Stomach (tissue), 19 donors: ENCODE measurements at places on chromosomes 6 and 20. TPM values are rescaled to one million over a fixed set of nuclear protein-coding genes. Genes with fewer than 3 reads are reported as not detected.

The SEMG1 gene
- not detected for total RNA-seq

DNA sequence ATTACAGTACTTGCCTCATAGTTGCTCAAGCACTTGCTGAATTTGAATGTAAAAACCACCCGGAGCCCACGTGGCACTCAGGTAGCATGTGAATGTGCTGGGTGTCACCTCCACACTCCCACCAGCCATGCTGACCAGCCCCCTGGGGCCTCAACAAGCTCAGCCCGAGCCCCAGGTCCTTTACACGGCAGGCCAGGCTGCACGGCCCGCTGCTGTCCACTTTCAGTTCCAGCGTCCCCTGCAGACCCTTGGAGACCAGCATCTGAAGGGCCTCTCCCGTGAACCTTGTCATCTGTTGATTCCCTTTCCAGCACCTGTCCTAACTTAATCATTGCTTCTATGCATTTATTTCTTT lies 33.3 kb upstream of the ZBP1 start:
- peak; percentile 3 for DNase-seq

GRCh38 chr20:48862279-48862678 lies 34.5 kb upstream of the PREX1 start:
- DNase-seq, result no peak

The PDE7B gene
- total RNA-seq, result 73.2 TPM

DNA sequence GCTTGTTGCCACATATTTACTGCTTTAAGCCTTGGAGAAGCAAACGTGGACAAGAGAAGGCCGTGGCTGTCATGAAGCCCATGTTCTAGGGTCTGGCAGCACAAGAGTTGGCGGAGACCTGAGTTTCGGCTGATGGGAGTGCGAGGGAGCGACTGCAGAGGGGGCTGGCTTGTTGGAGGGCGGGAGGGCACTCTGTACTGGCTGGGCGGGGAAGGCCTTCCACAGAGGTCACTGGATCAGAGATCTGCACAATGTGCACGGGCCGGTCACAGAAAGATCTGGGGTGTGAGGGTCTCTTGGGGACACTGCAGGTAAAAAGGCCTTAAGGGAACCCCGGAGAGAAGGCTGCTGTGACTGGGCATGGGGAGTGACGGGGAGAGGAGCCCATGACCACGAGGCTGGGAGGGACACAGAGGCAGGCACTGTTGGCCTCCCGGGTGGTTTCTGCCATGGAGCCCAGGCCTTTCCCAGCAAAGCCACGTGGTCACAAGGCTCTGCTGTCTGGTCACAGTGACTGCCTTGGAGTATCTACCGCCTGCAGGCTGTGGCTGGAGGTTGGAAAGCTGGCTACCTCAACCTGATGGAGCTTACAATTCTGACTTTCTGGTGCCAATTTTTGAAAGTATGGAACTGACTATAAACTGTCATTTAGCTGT lies 23.8 kb downstream of the FOXC1 start:
- no peak for DNase-seq

- DNase-seq, result no peak
These were observed 51.4 kb upstream of the PLEKHG1 start for GRCh38 chr6:150548330-150548729.

DNA sequence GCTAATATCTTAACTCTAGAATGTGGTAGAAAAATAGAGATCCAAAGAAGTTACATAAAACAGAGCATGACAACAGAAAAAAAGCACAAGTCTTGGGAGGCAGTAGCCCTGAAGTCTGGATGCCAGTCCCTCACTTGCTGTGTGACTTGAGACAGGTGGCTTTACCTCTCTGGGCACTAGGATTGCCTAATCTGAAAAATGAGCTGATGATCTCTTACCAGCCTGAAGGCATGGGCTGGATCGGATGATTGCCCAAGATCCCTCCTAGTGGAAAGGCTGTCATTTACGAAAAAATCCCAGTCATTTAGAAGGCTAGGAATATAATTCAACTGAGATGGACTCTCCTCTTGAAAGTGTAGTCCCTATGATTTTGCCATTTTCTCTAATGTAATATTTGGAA lies 10.9 kb upstream of the GCM1 start:
- DNase-seq, result no peak

- DNase-seq, result no peak
These were observed 7.7 kb upstream of the SAMHD1 start for GRCh38 chr20:36959242-36959641.

The FAM83B gene
- total RNA-seq, result 19.3 TPM

DNA sequence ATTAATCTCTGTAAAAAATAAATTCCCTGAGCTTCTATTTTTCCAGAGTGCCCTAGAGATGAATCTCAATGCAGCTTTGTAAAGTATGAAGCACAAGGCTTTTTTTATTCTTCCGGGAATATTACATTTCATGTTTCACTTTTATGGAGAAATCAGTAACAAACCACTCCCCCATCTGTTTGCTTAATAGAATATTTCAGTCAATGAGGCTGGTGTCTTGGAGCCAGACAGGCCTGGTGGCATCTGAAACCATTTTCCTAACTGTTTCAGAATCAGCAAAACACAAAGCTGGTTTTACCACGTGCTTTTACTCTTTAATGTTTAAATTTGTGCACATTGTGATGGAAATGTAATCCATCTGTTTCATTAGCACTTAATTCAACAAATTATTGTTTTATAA lies 400.8 kb upstream of the HSF2 start:
- no peak for DNase-seq

The MROH8 gene
- total RNA-seq, result not detected

The MYLK4 gene
- 0.87 TPM for total RNA-seq

GRCh38 chr6:148869585-148869984 lies 122.8 kb downstream of the UST start:
- no peak for DNase-seq

The IRF4 gene
- not detected for total RNA-seq

DNA sequence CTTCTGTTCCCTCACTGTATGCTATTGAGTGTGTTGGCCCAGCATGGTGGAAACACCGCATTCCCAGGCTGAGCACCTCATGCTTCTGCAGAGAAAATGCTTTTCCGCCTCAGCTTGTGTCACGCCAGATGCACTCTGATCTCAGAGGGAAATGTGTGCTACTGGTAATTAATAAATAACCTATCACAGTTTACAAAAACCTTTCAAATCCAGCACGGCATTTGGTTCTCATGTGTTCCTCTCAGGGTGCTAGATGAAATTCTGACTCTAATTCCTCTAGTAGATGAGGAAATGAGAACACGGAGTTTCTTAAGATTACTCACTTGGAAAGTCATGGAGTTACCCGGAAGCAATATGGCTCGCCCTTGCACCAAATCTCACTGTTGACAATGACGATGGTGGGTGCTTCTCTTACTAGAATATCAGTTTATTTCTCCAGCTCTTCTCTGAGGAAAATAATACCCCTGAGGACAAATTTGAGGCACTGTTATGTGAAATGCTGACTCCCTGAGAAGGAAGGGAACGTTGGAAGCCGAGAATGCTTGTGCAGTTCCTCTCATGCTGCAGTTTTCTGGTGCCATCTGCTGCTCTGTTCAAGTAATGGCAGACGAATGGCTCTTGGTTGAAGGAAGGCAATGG lies 116.6 kb downstream of the RNF144B start:
- DNase-seq, result peak; percentile 89

- DNase-seq, result no peak
These were observed 3.7 kb upstream of the TMEM242 start for GRCh38 chr6:157326979-157327378.

- no peak for DNase-seq
These were observed 155.4 kb upstream of the SYNDIG1 start for GRCh38 chr20:24314053-24314452.

DNA sequence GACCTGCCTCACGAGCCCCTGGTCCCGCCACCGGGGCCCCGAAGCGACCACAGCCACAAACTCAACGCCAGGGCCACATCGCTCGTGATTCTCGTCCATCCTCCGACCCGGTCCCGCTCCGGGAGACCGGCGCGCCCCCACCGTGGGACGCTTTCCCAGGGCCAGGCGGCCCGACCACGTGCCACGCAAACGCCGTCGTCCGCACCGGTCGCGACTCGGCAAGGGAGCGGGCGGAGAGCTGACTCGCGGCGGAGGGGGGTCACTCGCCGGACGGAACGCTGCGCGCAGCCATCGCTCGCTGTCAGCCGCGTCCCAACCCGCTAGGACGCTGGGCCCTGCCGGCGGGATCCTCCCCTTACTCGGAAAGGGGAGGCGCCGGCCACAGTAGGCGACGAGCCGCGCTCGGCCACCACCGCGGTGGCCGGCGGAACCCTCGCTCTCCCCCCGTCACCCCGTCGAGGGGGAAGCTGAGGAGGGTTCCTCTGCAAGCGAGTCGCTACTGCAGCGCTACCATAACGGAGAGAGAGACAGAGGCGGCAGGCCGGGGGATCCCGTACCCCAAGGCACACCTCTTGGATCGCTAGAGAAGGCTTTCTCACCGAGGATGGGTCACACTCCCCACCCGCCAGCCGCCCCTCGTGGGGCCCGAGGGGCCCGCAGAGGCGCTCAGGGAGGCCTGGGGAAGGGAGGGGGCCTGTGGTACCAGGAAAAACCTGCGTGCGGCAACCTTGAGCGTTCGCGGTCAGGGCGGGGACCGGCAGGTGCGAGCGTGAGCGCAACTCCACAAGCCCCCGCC lies 511.8 kb upstream of the ZNF337 start:
- DNase-seq, result no peak

DNA sequence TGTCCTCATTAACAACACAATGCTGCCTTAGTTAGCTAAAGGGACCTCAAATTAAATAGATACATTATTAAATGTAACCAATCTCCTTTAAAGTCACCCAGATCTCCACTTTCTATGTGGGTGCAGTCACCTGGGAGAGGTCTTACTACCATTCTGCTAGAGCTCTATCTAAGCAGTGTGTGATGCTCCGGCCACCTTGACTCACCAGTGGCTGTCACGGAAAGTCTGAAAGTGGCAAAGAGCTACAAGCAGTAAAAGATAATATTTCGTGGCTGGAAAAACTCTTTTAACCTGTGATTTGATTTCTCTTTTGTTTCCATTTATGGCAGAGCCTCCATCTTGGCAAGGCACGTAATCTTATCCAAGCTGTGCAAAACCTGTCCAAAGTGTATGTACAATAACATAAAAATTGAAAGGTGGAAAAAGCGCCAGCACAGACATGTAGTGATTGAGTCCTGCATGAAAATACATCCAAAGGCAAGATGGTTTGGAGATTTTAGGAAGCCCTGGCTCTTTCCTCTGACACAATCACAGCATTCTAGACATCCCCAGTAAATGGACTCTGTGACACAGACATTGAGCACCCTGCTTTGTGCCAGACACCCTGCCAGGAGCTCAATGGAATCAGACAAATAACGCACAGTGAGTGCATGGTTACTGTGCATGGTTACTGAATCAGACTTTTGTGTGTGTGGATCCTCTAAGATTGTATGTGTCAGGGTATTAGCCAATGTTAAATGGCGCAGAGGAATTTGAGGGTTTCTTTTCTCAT lies 116.6 kb downstream of the ADAT2 start:
- DNase-seq, result no peak

DNA sequence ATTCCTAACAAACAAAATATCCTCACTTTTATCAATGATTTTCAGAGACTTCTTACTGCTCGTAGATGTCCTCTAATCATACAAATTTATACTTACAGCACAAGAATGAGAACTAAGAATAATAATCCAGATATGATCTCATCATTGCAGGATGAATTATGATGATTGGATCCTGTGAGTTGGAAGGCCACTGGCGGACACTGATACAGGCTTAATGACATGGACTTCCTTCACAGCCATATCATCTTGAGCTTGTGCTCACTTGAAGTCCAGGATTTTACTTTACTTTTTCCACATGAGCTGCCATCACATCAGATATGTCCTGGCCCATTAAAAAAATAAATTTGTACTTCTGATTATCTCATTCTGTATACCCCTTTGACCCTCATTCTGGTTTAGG lies 94.3 kb downstream of the NKAIN2 start:
- DNase-seq, result no peak

DNA sequence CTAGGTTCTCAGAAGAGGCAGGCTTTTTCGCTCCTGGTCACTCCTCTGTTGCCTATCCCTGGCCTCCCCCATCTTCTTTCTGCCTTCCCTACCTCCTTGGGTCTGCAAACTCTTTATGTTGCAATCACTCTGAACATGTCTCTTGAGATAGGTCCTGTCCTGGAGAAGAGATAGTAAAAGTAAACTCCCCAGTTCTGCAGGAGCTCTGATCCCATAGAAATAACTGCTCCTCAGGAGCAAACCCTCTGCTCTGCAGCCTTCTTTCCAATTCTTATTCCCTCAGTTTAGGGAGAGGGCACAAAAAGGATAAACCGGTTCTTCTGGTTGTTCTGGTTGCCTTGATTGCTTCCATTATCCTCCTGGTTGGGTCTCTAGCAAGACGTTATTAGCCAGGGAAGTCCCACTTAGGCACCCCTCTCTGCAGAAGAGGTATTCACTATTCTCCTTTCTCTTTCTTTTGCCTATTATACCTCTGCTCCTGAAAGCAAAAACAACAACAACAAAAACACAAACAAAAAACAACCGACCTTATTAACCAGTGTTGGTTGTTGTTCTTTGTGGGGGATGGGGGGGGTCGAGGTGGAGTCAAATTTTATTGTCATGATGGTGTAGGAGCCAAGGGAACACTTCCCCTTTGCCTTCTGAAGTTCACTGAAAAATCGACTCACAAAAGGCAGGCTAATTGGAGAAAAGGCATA lies 973 bp downstream of the TRIM38 start:
- DNase-seq, result peak; percentile 85

The BMP2 gene
- 32.9 TPM for total RNA-seq

- DNase-seq, result no peak
These were observed 87.5 kb upstream of the MEI4 start for GRCh38 chr6:77565370-77565769.

The HLA-DRB1 gene
- total RNA-seq, result 11.6 TPM

The NDUFAF4 gene
- total RNA-seq, result 11.2 TPM

DNA sequence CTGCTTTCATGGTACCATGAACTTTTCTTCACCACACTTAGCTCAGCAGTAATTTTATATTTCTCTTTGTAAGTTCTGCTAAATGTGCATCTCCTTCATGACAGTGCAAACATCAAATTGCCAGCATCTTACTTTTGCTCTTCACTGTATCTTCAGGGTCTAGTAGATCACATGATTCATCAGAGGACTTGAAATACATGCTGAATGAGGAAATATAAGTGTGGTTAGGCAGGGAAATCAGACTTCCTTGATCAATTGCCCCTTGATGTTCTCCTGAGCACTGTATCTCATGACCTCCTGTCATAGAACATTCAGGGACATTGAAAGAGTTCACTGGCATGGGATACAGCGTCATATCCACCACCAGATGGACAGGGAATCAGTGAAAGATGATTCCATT lies 25.3 kb upstream of the POLR1H start:
- no peak for DNase-seq

The OR2H2 gene
- total RNA-seq, result not detected

DNA sequence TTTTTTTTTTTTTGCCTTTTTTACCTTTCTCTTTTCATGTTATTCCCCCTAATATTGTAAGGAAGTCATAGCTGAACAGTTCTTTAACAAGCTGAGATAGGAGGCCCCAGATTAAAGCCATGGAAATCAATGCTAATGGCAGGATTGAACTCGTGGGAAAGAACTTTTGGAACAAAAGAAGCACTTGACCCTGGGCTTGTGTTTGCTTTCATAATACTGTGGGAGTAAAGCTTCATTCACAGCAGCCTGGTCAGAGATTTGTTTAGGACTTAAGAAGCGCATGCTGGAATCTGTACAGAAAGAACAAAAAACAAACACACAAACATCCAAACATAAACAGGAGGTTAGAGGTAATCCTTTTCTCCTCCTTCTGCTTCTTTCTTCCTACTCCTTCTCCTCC lies 5.1 kb downstream of the HEY2 start:
- no peak for DNase-seq

The KIF25 gene
- total RNA-seq, result 0.37 TPM
